ENCODE measurements at places on chromosomes 5 and 9.

DNA sequence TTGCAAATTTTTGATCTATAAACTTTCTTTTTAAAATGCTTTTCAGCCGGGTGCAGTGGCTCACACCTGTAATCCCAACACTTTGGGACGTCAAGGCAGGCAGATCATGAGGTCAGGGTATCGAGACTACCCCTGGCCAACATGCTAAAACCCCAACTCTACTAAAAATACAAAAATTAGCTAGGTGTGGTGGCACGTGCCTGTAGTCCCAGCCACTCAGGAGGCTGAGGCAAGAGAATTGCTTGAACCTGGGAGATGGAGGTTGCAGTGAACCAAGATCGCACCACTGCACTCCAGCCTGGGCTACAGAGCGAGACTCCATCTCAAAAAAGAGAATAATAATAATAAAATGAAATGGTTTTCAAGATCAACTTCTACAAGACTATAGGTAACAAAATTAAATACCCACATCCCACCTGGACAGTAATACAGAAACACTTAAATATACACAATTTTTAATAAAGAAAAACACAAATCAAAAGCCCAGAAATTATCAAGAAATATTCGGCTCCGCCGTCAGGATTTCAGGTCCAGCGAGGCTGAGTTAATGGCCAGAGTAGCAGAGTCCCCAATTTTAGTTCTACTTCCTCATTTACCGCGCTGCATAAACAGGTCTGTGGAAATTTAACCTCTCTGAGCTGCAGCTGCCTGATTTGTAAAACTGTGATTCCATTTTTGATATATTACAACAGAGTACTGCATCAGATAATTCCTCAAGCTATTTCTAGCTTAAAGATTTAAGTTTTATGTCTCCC lies 4.0 kb downstream of the TUT7 start:
- DNase-seq, result peak; percentile 52

GRCh38 chr9:1048811-1049210 lies 1.3 kb upstream of the DMRT2 start:
- no peak for DNase-seq

DNA sequence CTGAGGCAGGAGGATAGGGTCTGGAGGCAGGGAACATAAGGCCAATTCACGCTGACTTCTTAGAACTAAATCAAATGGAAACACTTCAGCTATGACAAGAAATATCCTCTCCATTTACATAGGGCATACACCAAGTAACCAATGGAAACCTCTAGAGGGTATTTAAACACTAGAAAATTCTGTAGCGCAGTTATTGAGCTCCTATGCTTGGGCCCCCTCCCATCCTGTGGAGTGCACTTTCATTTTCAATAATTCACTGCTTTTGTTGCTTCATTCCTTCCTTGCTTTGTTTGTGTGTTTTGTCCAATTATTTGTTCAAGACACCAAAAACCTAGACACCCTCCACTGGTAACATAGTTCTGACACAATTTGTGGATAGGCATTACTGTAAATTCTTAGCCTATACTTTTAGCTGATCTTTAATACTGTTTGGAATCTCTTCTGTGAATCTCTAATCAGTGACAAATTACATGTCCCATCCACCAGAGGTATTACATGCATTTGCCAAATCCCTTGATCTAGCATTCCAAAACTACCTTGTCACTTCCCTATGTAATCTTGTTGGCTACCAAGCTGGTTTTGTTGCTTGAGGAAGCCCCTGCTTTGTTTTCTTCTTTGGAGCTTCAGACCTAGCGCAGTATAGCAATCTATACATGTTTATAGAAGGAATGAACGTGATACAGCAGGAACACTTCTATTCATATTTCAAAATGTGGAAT lies 61.6 kb downstream of the ST8SIA4 start:
- no peak for DNase-seq

DNA sequence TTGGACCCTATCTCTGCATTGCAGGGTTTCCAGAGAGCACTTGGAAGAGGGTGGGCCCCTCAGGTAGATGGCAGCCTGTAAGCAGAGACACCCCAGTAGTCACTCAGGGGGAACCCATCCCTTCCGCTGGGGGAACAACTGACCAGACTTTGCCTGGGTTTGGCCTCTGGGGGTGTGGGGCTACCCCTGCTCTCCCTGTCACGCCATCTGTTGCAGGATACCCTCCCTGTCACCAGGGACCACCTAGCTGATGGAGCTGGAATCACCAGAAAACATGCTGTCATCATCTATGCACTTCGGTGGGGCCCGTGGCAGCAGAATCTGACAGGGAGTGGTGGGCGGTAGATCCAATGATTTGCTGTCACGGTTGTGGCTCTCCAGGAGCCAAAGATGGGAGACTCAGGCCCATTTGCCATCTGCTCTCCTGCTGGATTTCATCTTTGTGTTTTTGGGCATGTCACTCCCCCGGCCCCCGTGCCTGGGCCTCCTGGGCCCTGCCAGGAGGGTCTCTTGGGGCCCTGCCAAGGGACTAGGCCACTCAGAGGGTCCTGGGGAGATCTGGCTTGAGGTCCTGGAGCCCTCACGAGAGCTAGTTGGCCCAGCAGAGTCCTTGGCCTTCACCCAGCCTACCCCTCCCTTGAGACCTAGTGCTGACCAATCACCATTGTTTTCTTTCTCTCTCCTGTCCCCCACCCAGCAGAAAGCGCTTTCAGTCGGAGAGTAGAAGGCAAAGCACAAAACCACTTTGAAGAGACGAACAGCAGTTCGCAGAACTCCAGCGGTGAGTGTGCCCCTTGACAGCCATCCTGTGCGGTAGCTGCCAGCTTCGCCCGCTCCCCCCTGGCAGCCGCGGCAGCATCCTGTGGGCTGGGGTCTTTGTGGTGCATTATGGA lies 45.9 kb downstream of the AMBP start:
- DNase-seq, result no peak

DNA sequence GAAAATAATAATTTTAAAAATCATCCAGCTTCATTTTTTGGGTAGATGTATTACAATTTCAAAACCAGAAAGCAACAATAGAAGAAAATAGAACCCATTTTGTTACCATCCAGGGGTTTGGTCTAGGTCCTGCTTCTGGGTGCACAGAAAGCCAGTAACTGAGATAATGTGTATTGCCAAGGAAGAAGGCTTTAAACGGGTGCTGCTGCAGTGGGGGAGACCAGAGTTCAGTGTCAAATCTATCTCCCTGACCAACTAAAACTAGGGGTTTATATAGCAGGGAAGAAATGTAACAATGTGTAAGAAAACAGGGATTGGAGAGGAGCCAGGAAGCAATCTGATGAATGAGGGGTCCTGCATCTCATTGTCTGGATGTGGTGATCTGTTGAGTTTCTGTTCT lies 17.5 kb upstream of the MPDZ start:
- DNase-seq, result no peak

- DNase-seq, result peak; percentile 36
These were observed at the start of gene NXNL2 for GRCh38 chr9:88534456-88535225. TSS of gene NXNL2 (plus strand) at chr9:88535178. CDS start at chr9:88535435, 257 bp downstream.

DNA sequence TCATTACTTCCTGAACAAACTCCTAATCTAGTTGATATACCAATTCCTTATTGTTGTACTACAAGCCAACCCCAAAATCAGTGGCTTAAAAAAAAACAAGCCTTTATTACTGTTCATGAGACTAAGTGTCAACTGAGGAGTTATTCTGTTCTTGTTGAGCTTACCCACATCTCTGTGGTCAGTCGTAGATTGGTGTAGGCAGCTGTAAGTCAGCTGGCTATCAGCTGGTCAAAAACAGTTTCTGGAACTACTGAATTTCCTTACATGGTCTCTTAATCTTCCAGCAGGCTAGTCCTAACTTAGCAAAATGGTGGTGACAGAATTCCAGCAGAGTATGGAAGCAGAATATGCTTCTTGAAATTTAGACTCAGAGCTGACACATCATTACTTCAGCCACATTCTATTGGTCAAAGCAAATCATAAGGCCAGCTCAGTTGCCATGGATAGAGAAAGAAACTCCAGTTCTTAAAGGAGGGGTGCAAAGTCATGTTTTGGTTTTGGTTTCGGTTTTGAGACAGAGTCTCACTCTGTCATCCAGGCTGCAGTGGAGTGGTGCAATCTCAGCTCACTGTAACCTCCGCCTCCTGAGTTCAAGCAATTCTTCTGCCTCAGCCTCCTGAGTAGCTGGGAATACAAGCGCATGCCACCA lies 386.1 kb upstream of the MPDZ start:
- DNase-seq, result no peak

GRCh38 chr9:115650768-115651167 lies 502.8 kb upstream of the PAPPA start:
- DNase-seq, result no peak

DNA sequence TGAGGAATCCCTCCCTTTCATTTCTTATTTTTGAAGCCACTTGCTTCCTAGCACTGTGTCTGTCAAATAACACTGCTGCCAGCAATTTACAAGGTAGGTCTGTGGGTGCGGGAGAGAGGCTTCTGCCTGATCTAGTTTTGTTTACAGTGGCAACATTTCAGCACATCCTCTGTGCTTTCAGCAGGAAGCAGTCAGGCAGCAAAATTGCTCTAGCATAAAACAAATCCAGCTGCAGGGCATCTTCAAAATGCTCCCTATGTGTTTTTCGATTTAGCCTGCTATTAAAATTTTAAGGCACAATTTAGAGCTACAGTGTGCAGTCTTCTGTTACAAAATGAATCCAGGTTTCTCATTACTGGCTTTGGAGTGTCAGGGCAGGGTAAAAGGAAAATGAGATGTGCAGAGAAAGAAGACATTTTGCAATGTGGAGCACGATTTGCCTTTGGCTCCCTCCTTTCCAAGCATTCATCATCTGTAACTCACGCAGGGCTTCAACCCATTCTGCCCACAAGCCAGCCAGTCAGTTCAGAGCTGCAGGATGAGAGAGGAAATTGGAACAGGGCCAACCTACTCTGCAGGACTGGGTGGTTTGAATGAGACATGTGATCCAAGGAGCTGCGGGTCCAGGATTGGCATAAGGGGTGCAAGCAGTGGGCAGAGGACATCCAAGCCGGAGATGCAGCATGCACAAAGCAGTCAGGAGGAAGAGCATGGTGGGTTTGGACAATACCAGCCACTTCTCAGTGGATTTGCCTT lies 143.4 kb upstream of the APC start:
- no peak for DNase-seq

- no peak for DNase-seq
These were observed 241.8 kb upstream of the MSX2 start for GRCh38 chr5:174482607-174483024.

DNA sequence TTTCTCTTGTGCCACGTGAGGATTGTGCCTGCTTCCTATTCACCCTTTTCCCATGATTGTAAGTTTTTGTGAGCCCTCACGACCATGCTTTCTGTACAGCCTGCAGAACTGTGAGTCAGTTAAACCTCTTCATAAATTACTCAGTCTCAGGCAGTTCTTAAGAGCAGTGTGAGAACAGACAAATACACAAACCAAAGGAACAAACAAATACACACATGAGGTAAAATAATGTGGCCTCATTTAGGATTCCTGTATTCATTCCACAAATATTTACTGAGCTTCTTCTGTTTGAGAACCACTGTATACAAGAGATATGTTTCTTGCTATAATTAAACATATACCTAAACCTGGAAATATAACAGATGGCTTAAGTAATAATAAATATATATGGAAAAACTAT lies 760.3 kb downstream of the CDH9 start:
- no peak for DNase-seq

- DNase-seq, result no peak
These were observed 34.6 kb upstream of the WDR38 start for GRCh38 chr9:124818431-124819281.

DNA sequence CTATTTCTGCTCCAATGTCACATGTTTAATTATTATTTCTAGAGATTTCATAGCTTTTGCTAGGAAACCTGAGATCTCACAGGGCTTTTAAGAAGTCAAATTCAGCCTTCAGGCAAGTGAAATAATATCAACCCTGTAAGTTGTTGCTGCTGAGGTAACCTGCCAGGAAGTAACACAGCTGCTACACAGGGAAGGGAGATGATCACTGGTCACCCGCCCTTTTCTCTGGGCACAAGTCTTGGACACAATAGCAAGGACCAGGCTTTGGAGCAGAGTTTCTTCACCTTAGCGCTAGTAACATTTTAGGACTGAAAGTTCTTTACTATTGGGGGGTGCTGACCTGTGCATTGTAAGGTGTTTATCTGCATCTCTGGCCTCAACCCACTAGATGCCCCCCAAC lies 50.1 kb downstream of the PTTG1 start:
- DNase-seq, result no peak

- no peak for DNase-seq
These were observed 178.5 kb downstream of the GABBR2 start for GRCh38 chr9:98530275-98530674.

DNA sequence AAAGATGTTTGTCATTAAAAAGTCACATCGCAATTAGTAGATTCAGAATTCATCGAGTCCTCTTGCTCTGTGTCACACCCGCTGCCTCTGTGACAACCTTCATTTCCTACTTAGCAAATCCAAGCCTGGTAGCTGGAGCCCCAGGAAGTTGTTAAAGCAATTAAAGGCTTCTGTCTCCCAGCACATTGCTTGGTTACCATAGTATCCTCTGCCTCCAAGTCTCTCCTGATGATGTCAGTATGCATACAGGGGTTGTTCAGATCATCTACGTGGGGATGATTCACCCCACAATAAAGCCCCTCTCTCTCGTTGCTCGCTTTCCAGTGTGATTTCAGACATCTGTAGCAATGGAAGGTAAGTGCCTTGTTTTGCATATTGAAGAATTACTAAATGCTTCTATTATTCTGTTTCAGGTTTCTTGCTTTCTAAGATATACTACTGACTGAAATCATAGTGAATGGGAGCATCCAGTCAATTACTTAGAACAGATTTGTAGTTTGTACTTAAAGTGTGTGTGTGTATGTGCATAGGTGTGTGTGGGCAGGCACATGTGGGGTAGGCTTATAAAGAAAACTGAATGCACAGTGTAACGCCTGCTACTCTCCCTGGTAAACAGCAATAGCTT lies 52.9 kb downstream of the PAM start:
- DNase-seq, result no peak

DNA sequence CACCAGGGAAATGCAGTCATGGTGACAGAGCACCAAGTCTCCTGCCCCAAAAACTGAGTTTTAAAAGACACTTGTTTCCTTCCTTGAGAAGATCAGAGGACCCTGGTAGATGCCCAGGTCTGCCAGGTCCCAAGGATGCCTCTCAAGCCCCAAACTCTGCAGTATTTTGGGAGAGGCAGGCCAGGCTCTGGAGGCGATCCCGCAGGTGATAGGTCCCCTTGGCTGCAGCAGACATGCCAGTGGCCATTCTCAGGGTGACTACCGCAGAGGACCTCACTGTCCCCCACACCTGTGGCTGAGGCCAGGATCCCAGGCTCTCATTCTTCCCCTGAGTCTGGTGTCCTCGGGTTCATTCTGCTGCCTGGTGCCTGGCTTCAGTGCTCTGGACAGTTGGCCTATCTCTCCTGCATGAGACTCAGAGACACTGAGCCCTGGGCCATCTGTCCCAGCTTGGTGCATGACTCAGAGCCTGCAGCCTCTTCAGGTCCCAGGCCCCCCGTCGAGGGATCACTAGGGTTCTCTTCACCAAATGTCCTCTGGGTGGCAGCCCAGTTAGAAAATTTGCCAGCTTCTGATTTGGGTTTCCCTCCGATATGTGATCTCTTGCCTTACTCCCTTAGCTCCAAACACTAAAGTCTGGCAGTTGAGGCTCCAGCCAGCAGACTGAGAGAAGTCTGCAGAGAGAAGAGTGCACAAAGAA lies 59.7 kb upstream of the GARNL3 start:
- DNase-seq, result no peak

GRCh38 chr9:18114559-18115475 lies 359.1 kb upstream of the ADAMTSL1 start:
- DNase-seq, result no peak

GRCh38 chr9:13860946-13861640 lies 452.8 kb downstream of the NFIB start:
- DNase-seq, result no peak
